GM19239 (cell line): ENCODE measurements at places on chromosomes 3 and 15.

DNA sequence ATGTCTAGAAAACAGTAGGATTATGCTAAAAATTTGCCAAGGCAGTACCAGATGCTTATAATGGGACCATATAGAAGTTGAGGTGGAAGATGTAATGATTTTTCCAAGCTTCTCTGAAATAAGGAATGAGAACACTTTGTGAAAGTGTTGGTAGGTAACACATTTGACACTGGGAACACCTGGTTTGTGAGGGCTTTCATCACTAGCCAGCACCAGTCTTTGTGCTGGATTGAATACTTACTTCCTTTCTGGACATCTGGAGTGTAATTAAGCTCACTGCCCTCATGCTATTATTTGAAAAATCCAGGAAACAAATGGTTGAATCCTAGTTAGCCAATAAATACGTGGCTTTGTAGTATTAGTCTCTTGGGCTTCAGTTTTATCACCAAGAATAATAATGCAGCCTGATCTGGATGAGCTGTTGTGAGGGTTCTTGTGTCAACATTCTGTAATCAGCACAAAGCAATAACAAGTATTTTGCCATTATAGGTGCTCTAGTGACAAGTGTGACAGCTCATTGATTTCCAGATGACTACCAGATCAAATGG, 12.9 kb downstream of the CCDC80 start:
- no peak for DNase-seq

DNA sequence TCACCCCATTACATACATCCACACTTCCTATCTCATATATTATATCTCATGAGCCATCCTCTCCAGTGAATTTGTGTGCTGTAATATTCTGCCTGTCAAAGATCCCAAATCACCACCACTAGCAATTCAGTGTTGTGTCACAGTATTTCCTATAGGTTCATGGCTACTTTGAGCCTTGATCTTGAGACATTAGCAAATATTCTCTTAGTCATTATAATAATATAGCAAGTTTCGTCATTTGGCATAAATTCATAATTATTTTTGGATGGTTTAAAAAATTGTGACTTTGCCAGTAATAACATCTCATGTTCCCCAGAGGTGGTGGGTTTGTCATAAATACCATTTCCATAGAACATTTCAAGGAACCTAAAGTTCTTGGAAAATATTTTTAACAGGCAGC, 47.7 kb downstream of the CMSS1 start:
- no peak for DNase-seq

DNA sequence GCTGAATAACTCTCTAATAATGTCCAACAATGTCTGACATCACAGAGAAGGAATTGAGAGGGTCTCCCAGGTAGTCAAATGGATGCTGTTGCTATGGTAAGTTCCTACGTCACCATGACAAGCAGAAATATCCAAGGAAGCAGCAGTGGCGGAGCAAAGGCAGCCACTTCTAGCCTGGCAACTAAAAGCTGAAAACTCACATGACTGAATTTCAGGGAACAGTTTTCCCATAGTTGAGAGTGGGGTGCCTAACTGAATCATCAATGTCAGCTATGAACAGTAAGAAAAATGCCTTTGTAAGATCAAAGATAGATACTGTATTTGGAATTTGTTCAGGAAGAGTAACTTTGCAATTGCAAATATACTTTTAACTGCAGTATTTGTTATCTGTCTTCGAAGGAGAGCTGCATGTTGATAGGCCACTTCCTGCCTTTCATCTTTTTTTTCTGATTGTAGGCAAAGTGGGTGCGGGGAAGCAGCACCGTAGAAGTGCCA, 161.7 kb downstream of the BBX start:
- no peak for DNase-seq

GRCh38 chr3:111282024-111282423, 210.4 kb downstream of the NECTIN3 start:
- no peak for DNase-seq

- no peak for DNase-seq
These were observed 605 bp downstream of the DCUN1D1 start for GRCh38 chr3:182979674-182980191.

DNA sequence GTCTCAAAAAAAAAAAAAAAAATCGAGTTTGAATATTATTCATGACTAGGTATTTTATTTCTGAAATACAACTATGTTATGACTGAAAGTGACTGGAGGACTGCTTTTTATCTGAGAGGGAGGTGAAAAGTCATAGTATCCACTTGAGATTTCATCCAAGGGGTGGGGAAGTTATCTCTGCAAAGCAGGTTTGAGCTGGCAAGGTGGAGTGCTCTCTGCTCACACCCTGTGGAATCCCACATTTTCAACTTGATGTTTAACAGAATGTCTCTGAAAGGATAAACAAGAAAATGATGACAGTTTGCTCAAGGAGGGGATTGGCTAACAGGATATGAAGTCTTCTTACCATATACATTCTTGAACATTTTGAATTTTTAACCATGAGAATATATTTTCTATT, 27.3 kb upstream of the SEC62 start:
- no peak for DNase-seq

DNA sequence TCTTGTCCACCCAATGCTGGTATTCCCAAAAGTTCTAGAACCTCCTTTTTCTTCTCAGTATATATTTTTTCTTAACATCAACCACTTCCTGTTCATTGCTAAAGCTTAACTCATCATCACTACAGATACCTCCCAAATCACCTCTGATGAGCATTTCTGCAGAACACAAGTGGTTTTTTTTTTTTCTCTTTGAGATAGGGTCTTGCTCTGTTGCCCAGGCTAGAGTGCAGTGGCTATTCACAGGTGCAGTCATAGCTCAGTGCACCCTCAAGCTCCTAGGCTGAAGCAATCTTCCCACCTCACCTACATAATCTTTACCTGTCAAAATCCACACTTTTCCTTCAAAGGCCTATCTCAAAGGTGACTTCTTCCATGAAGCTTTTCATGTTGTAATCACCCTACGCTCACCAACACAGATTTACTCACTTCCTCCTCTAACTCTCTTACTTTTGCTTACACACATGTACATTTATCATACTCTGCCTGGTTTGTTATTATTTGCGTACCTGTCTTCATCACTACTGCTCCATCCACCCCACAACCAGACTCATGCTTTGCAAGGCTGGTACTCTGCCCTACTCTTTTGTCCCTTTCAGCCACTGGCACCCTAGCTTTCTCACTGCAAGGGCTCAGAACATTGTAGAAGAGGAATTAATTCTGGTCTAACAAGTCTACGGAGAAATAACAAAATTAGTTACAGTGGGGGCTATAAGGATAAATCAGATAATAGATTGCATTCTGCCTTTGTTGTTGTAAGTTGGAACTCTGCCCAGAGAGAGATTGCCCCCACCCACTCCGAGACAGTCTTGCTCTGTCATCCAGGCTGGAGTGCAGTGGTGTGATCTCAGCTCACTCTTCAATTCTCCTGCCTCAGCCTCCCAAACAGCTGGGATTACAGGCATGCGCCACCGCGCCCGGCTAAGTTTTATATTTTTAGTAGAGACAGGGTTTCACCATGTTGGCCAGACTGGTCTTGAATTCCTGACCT, 27.5 kb downstream of the HERC1 start:
- no peak for DNase-seq

GRCh38 chr3:195251336-195252065, 19.5 kb downstream of the XXYLT1 start:
- no peak for DNase-seq

DNA sequence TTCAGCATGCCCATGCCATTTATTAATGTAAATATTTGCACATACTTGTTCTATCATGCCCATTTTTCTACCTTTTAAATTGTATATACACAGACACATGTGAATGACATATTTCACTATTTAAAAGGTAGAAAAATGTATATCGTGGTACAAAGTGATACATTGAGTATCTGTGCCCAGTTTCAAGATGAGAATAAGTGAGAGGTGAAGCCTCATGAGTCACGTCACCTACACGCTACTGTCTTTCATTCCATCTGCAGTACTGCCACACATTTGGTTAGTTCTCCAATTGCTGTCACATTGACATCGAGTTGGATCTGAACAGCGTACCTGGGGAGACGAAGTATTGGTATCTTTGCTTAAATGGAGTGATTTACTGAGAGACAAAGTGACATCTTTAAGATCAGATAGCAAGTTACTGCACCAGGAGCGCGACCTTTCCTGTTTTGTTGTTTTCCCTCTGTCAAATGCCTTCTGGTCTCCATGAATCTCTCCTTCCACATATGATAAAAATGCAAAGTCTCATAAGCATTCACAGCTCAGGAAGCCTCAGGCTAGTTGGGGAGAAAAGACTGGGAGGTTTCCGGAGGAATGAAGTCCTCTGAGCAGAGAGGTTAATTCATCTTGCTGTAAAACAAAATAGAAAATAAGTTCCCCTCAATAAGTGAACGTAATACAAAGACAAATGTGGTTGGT, 12.0 kb downstream of the GREM1 start:
- no peak for DNase-seq

DNA sequence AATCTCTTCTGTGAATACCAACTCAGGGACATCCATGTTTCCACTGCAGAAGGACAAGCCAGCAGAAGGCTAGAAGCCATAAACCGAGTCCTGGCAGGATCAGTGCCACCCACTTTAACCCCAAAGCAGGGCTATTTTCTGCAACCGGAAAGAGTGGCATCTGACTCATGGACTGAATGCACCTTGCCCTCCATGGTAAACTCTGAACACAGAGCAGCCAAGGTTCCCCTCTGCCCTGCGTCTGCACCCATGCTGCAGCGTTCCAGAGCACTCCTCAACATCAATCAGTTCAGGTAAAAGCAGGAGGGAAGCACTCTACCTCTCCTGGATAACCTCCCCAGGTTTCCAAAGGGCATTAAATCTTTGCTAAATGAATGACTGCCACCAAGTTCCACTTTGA, 801 bp upstream of the NGRN start:
- DNase-seq = no peak

- DNase-seq = no peak
These were observed 24.9 kb upstream of the HGD start for GRCh38 chr3:120706950-120707349.

DNA sequence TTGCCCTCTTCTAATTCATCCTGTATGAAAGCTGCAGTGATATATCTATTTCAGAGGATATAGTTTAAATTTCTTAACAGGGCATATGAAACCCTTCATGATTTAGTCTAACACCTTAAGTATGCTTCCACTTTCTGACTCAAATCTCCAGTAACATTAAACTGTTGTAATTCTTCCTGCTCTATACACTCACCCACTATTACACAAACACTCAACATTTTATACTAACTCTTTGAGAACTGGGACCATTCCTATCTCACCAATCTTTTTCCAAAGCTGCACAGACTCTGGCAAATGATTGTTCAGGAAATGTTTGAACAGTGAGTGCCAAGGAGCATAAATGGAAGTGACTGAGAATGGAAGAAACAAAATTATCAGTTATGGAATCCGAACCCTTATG, 560.4 kb upstream of the DPPA4 start:
- DNase-seq = no peak

DNA sequence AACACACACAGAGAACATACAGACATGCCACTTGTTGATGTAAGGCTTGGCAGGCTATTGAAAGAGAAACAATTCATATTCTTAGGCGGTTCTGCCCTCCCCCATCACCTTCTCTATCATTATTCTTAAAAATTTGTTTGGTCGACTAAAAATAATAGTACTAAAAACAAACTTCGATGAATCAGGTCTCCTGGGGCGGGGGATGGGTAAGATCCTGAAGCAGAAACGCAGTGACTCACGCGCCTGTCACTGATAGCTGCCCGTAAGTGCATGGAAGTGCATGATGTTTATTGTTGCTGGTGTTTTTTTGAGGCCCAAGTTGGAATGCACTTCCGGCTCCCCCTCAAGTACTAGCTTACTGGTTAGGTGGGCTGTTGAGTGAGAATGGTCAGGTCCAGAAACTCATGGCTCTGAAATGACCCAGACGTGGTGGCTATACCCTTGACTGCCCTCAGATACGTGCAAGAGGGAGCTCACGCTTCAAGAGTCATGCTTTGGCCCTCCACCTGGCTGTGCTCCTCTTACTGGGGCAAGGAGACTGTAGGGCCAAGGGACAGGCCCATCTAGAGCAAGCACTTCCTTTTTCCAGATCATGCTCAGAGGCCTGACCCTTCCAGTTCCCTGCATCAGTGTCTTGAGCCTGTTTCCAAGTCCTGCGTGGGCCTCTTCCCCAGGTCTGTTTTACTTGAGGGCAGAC, 10.9 kb downstream of the SMAD3 start:
- DNase-seq = no peak
